Stimulated activated CD8-positive, alpha-beta memory T cell treated with anti-CD3 and anti-CD28 coated beads, Interleukin-7, amount 100 ng/mL, for 1 hour (primary cell): ENCODE measurements at places on chromosomes 1 and 21.

GRCh38 chr1:221527302-221527701 lies 214.6 kb downstream of the DUSP10 start:
- DNase-seq: no peak

DNA sequence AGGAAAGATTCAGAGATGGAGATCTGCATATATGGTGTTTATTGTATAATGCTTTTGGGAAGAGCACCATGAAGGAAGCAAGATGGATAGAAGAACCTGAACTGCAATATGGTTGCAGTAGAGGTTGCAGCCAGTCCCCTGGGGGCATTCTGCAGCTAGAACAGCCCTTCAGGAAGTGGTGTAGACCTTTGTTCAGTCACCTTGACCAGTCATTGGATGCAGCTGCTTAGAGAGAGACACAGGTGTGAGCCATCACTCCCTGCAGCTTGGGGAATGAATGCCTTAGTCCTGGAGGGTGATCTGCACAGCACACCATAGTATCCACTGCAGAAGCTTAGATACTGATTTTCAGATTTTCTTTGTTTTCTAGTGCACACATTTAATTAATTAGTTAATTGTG lies 42.3 kb downstream of the NEK7 start:
- DNase-seq: no peak

DNA sequence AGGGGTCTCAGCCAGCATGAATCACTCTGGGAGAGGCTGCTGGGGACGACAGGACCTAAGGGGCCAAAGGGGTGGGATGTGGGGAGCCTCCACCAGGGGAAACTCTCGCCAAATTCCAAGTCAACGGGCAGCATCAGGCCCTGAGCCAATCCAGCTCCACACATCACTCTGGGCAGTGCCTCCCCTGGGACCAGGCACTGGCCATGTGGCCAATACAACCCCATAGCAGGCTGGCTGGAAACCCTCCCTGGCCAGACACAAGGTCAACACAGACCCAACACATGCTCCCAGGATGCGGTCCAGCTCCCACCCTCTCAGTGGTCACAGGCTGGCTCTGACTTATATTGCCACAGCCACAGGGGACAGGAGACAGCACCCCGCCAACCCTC lies 60.0 kb downstream of the MEGF6 start:
- DNase-seq: no peak

DNA sequence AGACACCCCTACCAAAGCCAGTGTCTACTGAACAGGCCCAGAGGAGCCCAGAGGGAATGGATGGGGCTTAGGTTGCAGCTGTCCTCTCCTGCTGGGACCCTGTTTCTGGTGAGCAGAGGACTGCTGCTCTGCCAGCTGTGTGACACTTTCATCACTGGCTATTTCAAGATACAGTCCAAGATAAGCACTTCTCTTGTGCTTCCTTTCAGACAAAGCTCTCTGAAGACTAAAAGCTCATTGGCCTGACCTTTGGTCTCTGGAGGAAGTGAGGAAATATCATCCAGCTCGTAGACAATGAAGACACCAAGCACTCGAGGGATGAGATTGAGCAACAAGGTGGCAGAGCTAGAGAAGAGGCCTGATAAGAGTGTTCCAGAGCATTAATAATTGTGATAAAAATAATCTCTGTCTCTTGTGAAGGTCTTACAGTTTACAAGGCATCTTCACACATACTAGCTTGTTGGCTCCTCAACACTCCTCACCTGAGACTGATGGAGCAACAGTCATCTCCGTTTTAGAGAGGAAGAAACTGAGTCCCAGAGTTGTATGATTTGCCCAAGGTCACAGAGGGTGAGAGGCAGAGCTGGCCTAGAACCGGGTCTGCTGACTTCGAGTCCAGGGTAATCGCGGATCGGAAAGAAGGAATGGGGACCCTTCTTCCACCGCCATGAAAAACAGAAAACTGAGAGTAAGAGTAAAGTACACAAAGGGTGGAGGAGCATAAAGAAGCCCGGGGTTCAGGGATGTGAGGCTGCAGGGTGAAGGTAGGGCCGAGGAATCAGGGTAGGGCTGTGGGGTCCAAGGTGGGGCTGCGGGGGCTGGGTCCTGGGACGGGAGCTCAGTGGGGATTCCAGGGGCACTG lies 666 bp downstream of the PAFAH2 start:
- no peak for DNase-seq

DNA sequence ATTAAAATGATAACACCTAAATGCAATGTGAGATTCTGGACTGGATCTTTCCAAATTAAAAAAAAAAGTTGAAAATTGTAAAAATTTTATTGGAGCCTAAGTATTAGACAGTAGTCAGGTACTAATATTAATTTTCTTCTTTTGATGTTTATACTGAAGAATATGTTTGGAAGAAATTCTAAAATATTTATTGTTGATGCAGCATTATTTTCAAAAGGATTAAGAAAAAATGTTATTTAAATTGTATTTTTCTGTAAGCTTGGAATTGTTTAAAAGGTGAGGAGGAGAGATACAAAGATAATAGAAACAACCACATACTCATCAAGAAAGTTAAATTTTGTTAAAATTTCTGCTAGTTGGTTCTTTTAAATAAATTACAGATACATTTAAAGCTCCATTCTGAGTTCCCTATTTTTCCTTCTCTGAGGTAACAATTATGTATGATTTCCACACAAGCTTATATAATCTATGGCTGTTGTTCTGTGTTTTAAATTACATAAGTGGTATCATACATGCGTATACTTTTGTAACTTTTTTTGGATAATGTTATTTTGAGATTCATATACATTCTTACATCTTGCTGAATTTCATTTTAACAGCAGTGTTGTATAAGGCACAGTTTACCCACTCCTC lies 180.3 kb upstream of the RGS18 start:
- DNase-seq: no peak

DNA sequence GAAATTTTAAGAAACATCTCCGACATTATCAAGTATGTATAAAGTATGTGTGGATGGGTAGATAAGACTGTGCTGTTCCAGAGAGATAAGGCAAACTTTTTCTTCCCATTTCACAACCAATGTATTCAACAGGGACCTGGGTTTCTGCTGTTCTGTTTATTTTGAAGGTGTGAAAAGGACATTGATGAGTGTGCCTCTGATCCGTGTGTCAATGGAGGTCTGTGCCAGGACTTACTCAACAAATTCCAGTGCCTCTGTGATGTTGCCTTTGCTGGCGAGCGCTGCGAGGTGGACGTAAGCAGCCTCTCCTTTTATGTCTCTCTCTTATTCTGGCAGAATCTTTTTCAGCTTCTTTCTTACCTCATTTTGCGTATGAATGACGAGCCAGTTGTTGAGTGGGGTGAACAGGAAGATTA lies 174.0 kb downstream of the CRB1 start:
- DNase-seq: no peak

- DNase-seq: no peak
Observed at GRCh38 chr1:44707959-44708831, 22.8 kb downstream of the RNU5D-1 start.

DNA sequence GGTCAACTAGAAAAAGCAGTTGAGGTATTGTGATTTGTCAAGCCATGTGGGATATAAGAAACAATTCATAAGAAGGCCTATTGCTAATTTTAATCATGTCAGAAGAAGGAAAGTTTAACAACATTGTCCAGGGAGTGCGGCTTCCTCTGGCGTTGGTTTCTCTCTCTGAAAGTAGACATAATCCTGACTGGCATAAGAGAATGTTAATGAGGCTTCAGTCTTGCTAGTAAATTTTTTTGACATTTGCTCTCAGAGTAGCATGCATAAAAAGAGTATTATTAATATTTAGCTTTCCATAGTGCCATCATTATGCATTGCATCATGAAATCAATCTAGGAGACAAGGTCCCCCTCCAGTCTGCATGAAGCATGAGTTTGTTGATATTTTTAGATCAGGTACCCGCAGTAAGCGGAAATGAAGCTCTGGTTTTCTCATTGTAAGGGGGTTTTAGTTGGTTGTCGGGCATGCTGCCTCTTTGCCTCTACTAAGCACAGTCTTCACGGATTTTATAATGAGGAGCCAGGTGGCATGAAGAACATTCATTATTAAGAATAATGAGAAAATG lies 12.8 kb upstream of the PRDM2 start:
- DNase-seq: no peak

GRCh38 chr21:44437696-44438431 lies 17.4 kb upstream of the LRRC3 start:
- no peak for DNase-seq

DNA sequence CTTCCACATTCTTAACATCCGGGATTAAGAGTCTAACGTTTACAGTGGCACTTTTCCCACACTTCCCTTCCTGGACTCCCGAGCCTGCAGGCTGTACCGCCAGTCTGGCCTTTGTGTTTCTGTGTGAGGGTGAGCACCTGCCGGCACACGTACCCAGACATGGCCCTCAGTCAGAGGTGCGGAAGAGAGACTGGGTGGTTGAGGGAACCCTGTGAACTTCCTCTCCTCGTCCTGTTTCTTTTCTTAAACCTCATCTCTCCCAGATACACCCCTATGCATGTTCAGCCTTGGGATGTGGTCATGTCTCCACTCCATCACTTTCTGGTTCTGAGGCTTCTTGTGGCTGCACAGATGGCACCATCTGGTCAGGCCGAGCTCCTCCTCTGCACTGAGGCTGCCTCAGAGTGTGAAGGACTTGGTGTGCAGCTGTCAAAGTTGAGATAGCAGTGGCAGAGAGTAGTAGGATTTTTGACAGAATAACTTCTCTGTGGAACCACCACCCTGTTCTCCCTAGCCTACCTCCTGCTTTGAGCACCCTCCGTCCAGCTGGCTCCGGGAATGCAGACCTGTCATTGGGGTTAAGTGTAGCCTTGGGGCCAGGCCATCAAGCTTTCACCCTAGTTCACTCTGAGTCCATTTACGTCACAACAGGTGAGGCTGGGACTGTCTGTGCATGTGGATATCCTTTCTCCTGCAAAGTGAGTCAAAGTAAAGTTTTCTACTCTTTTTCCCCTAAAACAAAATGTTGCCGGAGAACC lies 31.4 kb downstream of the VASH2 start:
- no peak for DNase-seq

- DNase-seq: peak; percentile 0
Observed at GRCh38 chr1:237411621-237412020, 369.6 kb downstream of the RYR2 start.

DNA sequence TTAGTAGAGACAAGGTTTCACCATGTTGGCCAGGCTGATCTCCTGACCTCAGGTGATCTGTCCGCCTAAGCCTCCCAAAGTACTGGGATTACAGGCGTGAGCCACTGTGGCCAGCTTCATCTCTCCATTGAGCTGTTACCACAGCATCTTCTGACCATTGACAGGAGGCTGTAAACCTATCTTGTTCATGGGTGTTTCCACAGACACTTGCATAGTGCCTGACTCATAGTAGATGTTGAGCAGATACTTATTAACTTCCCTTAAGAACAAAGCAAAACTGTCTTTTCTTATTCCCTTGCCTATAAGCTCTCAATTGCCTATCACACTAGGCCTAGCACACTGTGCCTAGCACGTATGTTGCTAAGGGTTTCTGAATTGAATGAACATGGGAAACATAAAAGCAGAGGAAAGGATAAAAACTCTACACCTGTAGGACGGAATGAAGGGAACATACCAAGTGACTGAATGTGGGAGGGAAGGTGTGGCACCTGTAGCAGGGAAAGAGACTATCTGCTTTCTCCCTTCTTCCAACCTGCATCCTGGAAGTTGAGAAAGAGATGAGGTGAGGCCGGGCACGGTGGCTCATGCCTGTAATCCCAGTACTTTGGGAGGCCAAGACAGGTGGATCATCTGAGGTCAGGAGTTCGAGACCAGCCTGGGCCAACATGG lies 1.2 kb upstream of the C1orf54 start:
- DNase-seq: no peak

DNA sequence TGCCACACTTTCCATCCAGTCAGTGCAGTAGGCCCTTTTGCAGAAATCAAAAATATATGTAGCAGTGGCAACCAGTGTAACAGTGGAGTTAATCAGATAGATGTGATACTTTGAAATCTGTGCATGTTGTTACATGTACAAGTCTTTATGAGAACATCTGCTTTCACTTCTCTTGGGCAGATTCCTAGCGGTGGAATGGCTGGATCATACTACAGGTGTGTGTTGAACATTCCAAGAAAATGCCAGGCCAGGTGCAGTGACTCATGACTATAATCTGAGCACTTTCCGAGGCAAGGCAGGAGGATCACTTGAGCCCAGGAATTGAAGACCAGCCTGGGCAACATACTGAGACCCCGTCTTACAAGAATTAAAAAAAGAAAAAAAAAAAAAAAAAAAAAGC lies 55.3 kb downstream of the GNB1 start:
- no peak for DNase-seq

DNA sequence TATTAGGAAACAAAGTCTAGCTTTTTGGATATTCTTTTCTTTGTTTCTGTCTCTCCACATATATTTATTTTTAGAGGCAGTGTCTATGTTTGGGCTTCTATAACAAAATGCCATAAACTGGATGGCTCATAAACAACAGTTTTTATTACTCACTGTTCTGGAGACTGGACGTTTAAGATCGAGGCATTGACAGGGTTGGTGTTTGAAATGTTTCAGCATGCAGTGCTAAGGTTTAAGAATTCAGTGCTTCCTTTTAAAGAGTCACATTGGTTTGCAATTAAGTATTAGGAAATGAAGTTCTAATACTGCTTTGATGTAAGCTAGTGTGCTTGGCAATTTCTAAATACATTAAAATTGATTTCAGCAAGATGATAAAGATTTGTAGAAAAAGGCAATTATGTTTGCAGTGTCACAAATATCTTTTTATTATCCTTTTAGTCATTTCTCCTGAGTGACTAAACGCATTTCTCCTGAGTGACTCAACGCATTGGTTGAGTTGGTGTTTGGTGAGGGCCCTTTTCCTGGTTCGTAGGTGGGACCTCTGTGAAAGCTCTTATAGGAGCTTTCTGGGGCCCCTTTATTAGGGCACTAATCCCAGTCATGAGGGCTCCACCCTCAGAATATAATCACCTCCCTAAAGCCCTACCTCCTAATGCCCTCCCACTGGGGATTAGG lies 317.0 kb downstream of the USP25 start:
- DNase-seq: no peak
